Activated CD4-positive, alpha-beta T cell treated with anti-CD3 and anti-CD28 coated beads, Interleukin-2, amount 50 U/mL, for 1 hour (primary cell): ENCODE measurements at places on chromosomes 1 and 21.

DNA sequence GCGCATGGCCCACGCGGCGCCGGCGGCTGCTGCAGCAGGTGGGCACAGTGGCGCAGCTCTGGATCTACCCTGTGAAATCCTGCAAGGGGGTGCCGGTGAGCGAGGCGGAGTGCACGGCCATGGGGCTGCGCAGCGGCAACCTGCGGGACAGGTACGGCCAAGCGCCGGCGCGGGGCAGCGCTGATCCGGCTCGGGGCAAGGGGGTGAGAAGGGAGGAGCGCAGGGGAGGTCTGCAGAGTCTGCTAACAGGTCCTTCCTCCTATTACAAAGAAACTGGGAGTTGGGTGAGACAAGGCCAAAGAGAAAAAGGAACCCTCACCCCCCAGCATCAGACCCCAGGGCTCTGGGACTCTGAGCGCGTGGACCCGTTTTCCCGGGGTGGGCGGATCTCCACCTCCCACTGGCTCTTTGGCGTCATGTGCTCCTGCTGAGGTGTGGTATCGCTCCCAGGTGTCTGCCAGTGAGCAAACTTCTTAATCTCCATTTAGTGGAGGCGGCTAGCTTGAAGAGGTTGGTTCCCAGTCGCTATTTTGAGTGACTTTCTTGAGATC is 431 bp downstream of the MTARC1 start:
- no peak for DNase-seq

DNA sequence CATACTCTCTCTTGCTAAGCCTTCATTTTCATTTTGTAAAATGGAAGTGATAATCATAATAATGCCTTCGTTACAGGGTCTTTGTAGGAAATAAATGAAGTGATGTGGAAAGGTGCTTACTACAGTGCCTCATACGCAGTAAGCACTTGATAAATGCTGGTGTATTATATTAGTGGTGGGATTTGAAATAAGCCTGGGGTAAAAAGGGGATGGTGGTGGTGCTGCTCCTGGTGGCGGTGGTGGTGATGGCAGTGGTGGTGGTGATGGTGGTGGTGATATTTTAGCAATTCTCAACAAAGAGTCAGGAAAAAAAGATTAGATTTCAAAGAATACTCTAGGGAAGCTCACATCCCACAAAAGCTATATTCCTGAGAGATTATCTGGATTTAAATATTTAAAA is 35.5 kb upstream of the ATP1B1 start:
- no peak for DNase-seq

DNA sequence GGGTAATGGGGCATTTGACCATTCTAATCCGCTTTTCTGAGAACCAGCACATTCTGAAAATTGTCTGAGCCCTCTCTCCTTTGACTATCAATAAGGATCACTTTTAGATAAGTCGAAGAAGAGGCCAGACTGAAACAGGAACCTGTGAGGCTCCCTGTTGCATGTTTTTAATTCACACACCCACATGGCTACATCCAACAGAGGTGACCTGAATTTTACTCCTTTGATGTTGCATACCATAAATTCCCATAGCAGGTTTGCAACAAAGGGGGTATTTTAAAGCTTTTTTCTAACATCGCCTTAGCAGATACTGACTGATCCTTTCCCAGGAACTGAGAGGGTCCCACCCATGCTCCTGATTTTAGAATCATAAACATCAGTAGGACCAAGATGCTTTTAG is 450.8 kb downstream of the USP25 start:
- DNase-seq = no peak

DNA sequence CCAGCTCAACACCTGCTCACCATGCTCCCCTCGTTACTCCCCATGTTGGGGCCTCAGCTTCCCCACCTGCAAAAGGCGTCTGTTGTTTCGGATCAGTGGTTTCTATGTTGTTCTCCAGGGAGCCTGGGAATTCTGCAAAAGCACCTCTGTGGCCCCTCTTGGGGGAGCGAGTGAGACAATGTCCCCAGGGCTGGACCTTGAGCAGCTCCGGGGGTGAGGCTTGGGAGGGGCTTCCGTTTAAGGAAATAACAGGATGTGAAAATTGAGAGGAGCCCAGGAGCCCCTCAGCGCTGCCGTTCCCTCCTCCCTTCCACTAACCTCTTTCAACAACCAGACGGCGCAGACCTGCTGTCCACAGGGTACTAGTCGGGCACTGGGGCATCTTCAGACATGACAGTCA is 98.5 kb upstream of the IFFO2 start:
- DNase-seq = no peak

GRCh38 chr21:45039317-45040156 is 34.8 kb upstream of the ADARB1 start:
- no peak for DNase-seq

DNA sequence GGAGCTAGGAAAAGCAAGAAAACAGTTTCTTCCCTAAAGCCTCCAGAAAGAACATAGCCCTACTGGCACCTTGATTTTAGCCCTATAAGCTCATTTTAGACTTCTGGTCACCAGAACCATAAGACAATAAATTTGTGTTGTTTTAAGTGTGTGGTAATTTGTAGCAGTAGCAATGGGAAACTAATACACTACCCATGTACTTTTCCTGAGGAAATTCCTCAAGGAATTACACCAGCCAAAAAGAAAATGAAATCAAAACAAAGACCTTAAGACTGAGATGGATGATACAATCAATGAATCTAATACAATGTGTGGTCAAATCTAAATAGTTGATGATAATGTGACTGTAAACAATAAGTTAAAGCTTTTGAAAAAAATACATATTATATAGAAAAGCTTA is 11.8 kb downstream of the VAMP4 start:
- DNase-seq = no peak

GRCh38 chr1:208731981-208732821 is 488.0 kb upstream of the PLXNA2 start:
- DNase-seq = no peak

DNA sequence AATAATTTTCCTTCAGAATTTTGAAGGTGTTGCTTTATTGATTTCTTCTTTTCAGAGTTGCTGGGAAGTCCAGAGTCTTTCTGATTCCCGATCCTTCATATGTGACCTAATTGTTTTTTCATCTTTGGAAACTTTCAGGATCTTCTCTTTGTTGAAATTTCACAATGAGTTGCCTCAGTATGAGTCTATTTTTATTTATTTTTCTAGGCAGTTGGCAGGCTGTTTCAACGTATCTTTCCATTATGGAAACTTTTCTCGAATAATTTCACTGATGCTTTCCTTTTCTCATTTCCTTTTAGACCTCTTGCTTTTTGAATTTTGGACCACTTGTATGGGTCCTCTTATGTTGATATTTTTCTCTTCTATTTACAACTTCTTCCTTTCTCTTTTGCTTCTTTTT is 354.3 kb downstream of the TGFB2 start:
- no peak for DNase-seq

DNA sequence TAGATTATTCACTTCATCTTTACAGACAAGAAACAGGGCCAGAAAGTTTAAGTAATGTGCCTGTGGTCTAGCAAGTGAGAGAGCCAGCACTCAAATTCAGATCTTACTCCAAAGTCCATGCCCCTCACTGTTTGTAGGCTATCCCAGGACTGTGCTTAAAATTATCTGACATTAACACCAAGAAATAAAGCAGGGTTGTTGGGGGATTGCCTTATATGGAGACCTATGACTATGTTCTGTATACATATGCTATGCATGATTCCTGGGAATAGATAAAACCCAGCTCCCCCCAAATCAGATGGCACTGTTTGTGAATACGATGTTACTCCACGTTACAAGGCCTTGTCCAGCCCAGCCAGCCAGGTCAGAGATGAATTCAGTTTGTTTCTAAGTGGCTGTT is 131.6 kb upstream of the HOOK1 start:
- DNase-seq = no peak

DNA sequence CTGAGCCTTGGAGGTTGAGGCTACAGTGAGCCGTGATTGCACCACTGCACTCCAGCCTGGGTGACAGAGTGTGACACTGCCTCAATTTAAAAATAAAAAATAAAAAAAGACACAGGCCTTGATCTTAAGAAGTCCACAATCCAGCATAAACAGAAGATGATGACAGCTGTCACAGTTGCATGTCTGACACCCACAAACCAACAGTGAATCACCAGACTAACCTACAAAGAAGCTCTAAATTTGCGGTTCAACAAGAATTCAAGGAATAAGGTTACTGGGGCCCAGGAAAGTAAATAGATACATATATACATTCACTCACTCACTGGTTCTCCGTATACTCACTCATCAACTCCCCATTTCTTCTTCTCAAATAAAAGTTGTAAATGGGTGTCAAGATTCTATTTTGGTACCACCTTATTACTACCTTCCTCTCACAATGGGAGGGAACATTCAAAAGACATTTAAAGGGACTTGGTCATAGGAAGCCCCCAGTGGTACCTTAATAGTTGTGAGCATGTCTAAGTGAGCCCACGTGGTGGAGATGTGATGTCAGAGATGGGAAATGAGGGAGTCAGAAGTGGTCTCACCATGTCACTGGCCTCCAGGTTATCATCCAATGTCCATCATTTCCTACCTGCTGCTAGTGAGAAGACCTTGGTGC is 66.9 kb upstream of the PRDX6 start:
- no peak for DNase-seq

GRCh38 chr21:32764186-32764585 is 7.4 kb downstream of the PAXBP1 start:
- no peak for DNase-seq

DNA sequence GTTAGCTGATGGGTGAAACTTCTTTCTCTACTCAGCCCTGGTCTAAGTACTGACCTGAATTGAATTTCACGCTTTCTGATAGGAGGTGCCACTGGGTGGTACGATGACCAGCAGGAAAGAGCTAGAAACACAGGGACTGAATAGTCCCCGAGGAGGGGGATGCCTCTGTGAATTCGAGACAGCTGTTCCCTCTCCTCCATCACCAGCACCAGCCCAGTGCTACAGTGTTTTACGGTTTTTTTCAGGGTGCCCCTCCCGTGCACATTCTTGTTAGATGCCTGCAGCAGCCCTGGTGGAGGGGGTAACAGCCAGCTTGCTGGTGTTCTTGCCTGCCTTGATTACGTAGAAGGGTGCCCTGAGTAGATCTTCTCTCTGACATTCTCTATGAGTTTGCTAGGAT is 7.1 kb downstream of the HUNK start:
- no peak for DNase-seq

DNA sequence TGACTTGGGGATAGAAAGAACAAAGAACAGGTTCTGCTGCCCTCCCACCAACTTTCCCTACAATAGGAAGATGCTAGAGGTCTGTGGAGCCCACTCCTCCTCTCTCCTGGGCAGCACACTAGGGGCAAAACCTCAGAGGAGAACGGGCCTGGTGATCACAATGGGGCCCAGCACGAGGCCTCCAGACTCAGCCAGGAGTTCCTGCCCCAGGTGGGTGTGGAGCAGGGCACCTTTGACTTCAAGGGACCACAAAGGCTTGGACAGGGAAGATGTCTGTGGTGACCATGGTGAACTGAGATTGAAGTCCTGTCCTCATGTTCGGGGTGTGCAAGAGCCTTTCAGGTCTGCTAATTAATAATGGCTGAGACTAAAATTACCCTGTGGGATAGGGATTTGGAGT is 88.8 kb downstream of the LAMC2 start:
- no peak for DNase-seq

- DNase-seq = no peak
These were observed 993.8 kb upstream of the NCAM2 start for GRCh38 chr21:20004367-20004766.

- no peak for DNase-seq
These were observed 34.5 kb downstream of the LRRN2 start for GRCh38 chr1:204650911-204651570.

DNA sequence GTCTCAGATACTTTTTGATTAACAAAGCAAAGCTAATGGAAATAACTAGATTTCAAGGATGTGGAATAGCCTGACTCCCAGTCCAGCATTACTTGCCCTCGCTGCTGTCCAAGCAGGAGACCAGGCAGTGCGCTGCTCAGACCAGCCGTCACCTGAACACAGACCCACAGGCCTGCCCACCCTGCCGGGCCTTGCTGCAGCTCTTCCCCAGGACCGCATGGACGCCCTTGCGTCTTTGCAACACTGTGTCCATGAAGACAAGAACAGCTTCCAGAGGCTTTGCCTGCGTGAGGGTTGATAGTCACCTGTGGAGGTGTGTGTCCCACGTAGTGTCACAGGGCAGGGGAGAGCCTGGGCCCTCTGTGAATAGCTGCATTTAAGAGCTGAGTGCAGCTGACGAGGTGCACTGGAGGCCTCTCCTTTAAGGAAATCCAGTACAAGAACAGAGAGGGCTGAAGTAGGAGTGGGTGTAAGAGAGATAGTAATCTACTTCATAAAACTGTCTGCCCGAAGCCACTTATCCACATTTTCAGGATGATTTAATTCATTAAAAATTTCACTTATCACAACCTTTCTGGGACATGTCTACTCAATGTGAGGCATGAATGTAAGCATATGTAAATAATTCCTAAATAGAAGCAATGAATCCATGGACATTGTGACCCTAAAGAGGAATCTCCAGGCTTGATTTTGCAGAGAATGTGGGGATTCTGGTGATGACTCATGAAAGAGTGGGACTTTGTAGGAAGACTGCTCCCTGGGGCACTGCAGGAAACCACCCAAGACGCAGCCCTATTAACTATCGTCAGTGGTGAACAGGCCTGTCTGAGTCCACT is 176.2 kb upstream of the RAB4A start:
- no peak for DNase-seq

DNA sequence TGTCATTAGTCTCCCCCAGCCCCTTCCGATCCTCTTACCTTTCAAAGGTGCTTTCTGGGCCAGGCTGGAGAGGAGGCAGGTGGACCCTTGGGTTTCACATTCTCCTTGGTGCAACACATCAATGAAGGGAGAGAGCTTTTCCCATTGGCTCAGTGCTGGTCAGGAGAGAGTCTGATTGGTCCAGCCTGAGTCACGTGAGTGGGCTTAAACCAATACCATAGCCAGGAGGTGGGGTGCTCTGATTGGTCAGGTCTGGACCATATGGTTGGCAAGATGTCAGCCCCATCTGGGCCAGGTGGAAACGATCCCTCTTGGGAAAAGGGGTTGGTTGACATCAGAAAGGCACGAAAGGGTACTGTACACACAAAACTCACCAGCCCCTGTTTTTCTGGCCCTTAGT is 44.8 kb upstream of the ABCG1 start:
- no peak for DNase-seq

DNA sequence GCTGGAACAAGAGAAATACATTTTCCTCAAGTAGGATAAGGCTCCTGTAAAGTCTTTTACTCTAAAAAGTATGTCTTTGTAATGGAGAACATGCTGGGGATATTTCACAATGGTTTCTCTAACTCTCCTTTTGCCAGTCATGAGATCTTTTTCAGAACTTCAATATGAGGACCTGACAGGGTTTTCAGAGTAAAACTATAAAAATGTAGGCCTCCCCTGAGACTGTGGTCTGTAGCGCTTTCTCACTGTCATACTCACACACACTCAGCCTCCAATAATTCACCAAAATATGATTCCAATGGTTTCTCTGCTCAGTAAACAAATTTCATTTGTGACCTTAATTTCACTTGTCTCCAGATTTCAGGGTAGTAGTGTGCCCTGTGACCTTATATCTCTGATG is 440.1 kb upstream of the PTBP2 start:
- no peak for DNase-seq
